ENCODE measurements at places on chromosomes 6 and 20. TPM values are rescaled to one million over a fixed set of nuclear protein-coding genes. Genes with fewer than 3 reads are reported as not detected.

- DNase-seq = no peak
- no peak overlapping the region for H3K4me3 ChIP-seq
- no peaks in the 10 kb centered on the region for H3K36me3 ChIP-seq
- H3K4me1 ChIP-seq = no peaks in the 10 kb centered on the region
- H3K27ac ChIP-seq = no peak overlapping the region
These were observed 21.3 kb upstream of the HIVEP2 start for GRCh38 chr6:142966294-142966693.

DNA sequence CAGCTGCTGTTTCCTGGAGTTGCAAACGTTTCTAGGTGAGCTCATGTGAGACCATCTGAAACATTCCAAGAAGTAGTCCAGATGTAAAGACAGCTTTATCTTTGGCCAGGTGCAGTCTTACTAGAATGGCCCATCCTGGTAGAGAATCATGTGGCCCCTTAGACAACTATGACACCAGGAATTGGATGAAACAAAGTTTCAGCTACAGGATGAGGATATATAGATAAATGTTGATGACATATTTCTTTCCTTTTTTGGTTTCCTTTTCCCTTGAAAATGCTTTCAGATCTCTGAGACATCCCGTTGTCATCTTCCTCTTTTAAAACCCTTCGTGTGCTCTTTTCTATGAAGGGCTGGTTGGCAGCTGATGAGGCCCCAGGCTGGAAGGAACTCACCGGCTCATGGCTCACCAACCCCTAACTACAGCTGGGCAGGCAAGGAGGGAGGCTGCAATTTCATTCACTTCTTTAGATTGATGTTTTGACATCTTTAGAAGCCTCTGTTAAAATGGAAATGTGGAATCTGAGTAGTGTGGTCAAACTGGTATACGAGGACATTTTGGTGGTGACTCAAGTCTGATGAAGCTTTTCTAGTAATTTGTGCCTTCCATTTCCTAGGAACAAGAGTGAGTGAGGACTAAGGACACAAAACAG lies 167.9 kb upstream of the TNFAIP3 start:
- H3K4me3 ChIP-seq = no peak overlapping the region
- DNase-seq = no peak
- H3K4me1 ChIP-seq = peaks cover 90% of the 10 kb centered on the region
- no peak overlapping the region for H3K27ac ChIP-seq
- H3K27me3 ChIP-seq = no peaks in the 10 kb centered on the region
- H3K36me3 ChIP-seq = no peaks in the 10 kb centered on the region

- H3K27ac ChIP-seq = no peak overlapping the region
- no peaks in the 10 kb centered on the region for H3K27me3 ChIP-seq
- H3K36me3 ChIP-seq = peaks cover 66% of the 10 kb centered on the region
- no peak for DNase-seq
These were observed 19.1 kb downstream of the GHRH start for GRCh38 chr20:37242503-37242902.

PTGIS gene
- not detected for polyA plus RNA-seq

DEFB115 gene
- not detected for polyA plus RNA-seq

Data from HepG2 (cell line).